Stimulated activated CD4-positive, alpha-beta T cell treated with anti-CD3 and anti-CD28 coated beads, Interleukin-12 subunit alpha, Interleukin-12 subunit beta, amount 100 ng/mL, for 4 hours (primary cell): ENCODE measurements at places on chromosomes 2 and 18.

GRCh38 chr2:1989216-1989615, 244.9 kb upstream of the PXDN start:
- no peak for DNase-seq

GRCh38 chr2:98025481-98026037, 29.8 kb upstream of the TMEM131 start:
- no peak for DNase-seq

DNA sequence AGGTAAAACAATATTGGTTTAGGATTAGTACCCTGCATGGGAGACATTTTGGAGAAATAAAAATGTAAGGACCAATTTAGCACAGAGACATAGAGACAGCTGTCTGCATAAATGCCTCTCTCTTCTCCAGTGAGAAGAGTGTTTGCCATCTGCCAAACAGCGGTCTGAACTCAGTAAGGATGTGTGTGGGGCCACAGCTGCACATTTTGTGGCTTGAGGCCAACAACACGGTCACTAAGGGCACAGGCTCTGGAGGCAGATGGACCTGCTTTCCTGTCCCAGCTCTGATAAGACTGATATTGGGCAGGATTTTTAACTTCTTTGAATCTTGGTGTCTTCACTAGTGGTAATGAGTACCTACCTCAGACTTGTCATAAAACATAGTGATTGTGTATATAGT, 10.2 kb downstream of the ZBTB14 start:
- no peak for DNase-seq

- DNase-seq: no peak
These were observed 488.1 kb downstream of the NR4A2 start for GRCh38 chr2:155844461-155844860.

GRCh38 chr2:235127931-235128330, 176.1 kb downstream of the SH3BP4 start:
- no peak for DNase-seq

- no peak for DNase-seq
These were observed 248.9 kb upstream of the HNRNPA3 start for GRCh38 chr2:176963568-176964287.

GRCh38 chr18:74856928-74857327, 259.3 kb downstream of the ZNF407 start:
- no peak for DNase-seq

- DNase-seq: no peak
These were observed 252.5 kb downstream of the XIRP2 start for GRCh38 chr2:167140767-167141166.

GRCh38 chr2:68692511-68692910, 42.1 kb upstream of the ARHGAP25 start:
- DNase-seq: no peak

DNA sequence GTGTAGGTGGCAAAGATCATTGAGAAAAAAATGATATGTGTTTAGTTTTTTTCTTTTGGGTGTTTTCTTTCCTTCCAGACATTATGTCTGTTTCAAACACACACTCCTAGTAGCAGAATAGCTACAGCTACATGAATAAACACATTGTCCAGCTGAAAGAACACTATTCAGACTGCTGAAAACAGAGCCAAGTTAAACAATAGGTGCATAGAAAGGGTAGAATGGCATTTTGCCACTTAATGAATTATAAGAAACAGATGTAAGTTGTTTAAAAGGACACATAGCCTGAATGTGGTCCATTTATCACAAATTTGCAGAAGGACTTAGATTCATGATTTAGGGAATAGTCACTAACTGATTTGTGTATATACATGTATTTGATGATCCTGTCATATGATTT, 20.1 kb downstream of the CTLA4 start:
- DNase-seq: no peak

DNA sequence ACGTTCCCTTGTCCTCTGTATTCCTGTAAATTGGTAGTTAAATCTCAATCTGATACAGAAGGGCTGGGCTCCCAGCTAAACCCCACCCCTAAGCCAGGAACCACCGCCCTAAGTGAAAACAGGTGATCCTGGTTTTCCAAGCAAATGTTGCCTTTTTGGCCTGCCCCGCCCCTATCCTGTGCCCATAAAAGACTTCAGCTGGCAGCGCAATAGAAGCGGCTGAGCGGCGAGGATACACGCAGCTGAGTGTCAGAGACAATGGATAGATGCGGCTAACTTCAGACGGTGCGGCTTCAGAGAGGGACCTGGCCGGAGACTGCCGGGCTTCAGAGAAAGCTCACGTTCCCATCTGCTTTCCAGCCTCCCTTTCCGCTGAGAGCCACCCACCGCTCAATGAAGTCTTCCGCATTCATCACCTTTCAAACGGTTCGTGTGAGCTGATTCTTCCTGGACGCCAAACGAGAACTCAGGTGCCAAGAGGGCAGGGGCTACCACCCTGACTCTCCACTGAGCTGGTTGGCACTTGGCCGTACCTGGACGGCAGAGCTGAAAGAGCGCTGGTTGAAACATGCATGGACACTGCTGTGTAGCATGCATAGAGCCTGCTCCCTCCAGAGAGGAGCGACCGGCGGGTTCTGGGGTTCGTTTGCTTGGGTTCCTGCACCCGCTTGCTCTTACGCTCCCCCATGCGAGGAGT, 49.5 kb upstream of the POLE4 start:
- DNase-seq: no peak

DNA sequence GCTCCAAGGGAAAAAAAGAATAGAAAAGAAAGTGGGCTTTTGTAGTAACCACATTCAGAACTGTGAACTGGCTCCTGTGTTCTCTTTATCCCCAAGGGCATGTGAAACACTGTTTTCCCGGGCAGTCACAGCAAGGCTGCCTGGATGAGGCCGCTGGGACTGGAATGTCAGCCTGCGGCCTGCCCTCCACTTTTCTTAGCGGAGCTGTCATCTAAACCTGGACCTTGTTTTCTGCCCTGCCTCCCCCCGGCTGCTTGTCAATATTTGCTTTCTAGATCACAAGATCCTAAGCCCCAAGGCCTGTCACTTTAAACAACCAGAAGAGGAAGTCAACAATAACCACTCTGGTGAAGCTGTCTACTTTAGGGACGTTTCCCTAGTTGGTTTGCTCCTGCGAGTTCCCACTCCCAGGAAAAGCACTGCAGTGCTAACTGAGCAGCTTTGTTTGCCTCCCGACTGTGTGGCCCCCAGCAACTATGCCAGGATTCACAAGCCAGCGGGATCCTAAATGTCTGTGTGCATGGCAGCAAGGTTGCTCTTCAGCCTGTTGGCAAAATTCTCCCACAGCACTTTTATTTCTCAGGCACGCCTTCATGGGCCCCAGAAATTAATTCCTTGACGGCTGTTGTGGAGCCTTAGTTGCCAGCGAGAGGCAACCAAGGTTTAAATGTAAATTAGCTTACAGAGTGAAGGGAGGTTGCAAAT, 30.6 kb downstream of the SOWAHC start:
- no peak for DNase-seq

DNA sequence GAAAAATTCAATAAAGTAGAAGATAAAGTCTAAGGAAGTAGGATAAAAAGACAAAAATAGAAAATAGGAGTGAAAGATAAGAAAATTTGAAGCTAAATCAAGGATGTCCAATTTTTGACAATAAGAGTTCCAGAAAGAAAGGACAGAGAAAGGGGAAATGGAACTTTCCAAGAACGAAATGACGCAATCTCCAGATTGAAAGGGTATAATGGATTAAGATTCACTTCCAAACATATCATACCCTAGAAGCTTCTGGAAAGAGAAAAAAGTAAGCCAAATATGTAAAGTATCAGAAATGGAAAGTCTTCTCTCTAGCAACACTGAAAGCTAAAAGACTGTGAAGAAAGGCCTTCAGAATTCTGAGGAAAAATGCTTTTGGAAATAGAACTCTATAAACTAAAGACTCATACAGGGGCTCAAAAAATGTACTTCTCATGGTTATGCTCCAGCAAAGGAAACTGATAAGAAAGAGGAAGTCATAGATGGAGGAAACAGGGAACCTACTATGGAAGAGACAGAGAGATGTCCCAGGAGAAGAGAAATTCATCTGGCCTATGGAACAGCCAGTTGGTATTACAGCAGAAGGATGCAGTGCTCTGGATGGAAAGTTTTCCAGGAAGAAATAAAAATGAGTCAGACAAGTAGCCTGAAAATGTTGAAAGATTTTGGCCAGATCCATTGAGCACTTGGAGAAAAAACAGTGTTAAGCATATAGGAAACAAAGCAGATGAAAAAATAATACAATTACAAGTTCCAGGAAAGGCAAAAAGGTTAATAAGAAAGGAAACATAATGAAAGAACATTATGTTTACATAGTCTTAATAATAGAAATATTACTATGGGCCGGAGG, 20.1 kb downstream of the CASP8 start:
- no peak for DNase-seq

GRCh38 chr2:180907731-180908130, 72.7 kb upstream of the UBE2E3 start:
- DNase-seq: no peak

GRCh38 chr2:31075941-31076590, 62.2 kb downstream of the GALNT14 start:
- DNase-seq: no peak

DNA sequence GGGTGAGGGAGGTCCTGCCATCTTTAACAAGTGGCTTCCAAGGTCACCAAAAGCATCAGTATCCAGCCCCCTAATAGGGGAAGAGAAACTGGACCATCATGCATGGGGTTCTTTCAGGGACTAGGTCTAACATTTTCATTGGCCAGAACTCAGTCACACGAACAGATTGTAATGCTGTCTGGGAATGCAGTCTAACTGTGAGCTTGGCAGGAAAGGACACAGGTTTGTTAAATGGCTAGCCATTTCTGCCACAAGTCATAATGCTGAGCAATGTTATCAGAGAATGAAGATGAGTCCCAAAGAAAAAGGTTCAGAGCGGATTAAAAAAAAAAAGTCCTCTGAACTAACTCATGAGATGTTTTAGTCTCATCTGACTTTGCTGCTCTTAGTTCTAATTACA, 70.9 kb upstream of the TNP1 start:
- no peak for DNase-seq

DNA sequence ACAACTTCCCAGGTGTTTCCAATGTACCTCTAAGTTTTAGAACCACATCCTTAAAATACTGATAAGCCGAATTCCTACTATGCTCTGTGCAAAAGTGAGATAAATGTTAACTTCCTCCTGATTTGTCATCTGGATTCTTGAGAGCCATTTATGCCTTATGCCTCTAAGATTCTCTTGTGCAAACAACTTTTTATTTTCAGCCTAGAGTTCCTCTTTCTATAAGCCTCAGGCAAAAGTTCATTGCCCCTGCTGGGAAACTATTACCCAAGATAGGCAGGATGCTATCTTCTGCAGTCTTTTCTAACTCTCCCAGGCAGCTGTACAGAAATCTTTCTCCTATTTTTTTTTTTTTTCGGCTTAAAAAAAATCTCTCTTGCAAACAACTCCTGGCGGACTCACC, 216.1 kb downstream of the KCNJ3 start:
- no peak for DNase-seq

GRCh38 chr2:28639092-28639691, 112.4 kb upstream of the PPP1CB start:
- DNase-seq: no peak

GRCh38 chr2:55887351-55887750, 36.2 kb downstream of the EFEMP1 start:
- DNase-seq: no peak

GRCh38 chr2:178275600-178275999, 81.3 kb downstream of the OSBPL6 start:
- no peak for DNase-seq

DNA sequence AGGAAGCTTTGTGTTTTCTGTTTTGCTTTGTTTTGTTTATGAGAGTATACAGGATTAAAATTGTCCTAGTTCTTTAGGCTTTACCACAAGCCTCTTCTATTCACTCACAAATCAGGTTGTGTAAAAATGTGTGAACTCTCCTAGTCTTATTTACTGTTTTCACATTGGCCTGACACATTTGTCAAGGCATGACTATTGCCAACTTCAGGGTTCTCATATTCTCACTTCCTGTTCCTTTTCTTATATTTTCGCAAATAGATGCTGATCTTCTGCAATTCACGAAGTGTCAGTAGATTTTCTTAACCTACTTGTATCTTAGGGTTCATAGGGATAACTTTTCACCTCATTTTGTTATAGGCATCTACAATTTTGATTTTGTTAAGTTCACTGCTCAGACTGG, 67.1 kb downstream of the CCDC102B start:
- DNase-seq: no peak

- DNase-seq: no peak
These were observed 119.1 kb downstream of the BMPR2 start for GRCh38 chr2:202495230-202495604.

- no peak for DNase-seq
These were observed 2.4 kb upstream of the SATB2 start for GRCh38 chr2:199460101-199460671.

GRCh38 chr2:229519655-229520430, 194.5 kb downstream of the DNER start:
- DNase-seq: no peak

GRCh38 chr2:47177043-47177565, 22.0 kb upstream of the STPG4 start:
- no peak for DNase-seq

DNA sequence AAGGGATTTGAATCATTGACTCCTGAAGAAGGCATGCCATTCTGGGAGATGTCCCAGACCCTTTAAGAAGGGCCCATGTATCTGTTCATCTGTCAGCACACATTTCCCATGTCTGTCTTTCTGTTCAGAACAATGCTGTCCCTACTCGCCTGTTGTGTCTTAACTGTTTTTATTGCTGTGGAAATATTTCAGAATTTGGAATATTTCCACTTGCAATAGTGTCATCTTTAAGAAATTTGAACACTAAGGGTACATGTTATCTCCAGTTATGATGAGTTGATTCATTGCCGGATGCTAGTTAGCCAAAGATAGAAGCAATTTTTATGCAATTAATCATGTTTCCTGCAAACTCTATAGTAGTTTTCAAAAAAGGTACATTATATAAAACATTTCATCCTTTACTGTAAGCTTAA, 36.9 kb upstream of the NT5C1B start:
- no peak for DNase-seq

DNA sequence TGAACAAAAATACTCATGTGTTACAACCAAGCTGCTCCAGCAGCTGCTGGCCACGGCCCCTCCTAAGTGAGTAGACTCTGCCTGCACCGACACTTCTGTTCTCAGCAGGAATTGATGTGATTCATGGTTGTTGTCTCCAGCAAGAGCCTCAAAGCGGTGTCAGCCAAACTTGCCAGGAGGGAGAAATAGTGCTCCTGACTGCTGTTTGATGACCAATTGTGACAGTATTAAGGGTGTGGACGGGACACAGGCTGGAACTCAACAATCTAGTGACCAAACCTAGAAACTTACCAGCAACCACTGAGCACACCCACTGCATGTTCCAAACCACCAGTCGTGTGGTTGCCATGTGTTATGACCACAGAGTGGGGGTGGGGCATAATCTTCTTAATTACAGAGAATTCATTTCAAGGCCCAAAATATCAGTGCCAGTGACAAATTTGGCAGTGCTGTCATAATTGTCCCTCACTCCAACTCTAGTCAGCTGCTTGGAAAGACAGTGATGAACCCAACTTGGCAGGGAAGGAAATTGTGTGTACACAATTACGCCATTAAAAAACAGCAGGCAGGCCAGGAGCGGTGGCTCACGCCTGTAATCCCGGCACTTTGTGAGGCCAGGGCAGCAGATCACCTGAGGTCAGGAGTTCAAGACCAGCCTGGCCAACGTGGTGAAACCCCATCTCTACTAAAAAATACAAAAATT, 30.4 kb downstream of the FBLN7 start:
- no peak for DNase-seq
